ENCODE measurements at places on chromosomes 2 and 18.

DNA sequence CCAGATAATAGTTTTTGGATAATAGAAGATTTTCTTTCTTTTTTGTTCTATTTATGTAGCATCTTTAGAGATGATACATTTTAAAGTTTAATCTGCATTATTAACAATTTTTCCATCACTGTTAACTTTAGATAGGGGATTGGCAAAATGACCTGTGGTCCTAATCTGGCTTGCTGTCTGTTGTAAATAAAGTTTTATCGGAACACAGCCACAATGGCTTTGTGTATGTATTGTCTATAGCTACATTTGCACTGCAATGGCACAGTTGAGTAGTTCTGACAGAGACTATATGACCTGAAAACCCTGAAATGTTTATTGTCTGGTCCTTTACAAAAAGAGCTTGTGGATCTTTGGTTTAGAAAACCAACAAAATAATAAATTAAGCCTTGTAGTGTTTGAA lies 97.0 kb upstream of the CERS6 start:
- DNase-seq: no peak

DNA sequence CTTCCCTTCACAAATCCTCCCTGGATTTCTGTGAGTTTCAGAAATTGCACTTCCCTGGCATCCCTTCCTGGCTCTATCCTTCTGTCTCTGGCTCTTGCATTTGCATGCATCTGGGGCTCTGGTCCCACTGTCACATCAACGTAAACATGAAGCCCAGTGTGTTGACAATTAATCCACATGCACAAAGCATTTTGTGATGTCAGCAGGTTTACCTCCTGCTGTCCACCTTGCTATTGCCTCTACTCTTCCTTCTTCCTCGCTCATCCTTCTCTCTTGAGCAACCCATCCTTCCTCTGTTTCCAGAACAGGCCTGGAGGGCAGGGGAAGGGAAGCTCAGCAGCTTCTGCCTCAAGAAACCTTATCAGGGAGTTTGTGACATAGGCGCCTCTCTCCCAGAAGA lies 111.7 kb upstream of the ATP5MC3 start:
- DNase-seq: no peak

DNA sequence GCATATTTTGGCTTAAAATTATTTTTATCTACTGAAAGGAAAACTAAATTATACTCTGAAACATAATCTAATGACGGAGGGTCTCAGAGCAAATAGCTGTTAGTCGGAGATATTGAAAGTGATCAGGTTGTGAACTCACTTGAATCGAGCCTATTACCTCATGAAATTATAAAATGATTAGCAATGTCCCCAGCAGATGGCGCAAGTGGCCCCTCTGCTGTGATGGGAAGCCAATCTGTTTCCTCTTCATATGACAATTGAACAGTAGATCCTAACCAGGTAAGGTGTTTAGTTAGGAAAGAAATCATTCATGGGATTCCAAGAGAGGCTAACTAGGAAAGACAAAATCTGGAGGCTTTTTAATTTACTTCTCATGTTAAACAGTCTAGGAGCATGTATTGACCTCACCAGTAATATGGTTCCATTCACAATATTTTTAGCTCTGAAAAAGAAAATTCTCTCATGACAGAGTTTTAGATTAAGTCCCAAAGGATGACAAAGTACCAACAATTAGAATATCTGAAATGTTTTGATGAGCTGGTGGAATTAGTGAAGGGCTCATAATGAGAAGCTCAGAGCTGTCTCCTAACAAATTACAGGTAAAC lies 29.9 kb upstream of the MPPE1 start:
- peak; percentile 72 for DNase-seq

GRCh38 chr2:95024960-95025405 lies 525 bp upstream of the MAL start:
- DNase-seq: no peak

GRCh38 chr2:3251946-3252345 lies 125.7 kb downstream of the EIPR1 start:
- no peak for DNase-seq

GRCh38 chr2:12897181-12897580 lies 180.4 kb downstream of the TRIB2 start:
- no peak for DNase-seq

DNA sequence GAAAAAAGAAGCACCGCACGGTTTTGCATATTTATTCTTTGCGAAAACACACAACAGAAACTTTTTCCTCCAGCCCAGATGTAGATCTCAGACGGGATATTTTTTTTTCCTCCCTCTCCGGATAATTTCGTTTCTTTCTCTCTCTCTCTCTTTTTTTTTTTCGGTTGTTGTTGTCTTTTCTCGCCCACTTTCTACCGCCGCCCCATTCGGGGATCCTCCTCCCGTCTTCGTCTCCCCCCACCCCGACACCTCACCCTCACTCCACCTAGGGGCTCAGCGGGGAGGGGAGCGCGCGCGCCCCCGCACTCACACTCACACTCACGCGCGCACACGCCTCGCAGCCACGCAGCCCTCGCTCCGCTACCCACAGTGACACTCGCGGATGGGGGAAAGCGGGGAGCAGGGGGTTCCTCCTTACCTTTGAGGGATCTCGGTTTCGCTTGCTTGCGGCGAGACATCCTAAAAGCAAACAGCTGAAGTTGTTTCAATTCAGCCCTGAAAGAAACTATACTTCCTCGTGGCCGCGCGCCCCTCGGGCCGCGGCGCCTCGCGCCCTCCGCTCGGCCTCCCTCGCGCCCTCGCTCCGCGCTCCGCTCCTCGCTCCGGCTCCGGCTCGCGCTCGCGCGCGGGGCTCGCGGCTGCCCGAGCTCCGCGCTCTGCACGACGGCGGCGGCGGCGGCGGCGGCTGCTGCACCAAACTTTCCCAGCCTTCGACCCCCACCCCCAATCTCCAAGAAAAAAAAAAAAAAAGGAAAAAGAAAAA lies 1.3 kb downstream of the ZNF521 start:
- peak; percentile 16 for DNase-seq

- no peak for DNase-seq
These were observed 276.0 kb downstream of the LRRTM1 start for GRCh38 chr2:80028584-80028983.

- no peak for DNase-seq
These were observed 825.8 kb downstream of the SOCS6 start for GRCh38 chr18:71114550-71115210.

GRCh38 chr2:12070153-12070552 lies 323.7 kb downstream of the LPIN1 start:
- DNase-seq: no peak

DNA sequence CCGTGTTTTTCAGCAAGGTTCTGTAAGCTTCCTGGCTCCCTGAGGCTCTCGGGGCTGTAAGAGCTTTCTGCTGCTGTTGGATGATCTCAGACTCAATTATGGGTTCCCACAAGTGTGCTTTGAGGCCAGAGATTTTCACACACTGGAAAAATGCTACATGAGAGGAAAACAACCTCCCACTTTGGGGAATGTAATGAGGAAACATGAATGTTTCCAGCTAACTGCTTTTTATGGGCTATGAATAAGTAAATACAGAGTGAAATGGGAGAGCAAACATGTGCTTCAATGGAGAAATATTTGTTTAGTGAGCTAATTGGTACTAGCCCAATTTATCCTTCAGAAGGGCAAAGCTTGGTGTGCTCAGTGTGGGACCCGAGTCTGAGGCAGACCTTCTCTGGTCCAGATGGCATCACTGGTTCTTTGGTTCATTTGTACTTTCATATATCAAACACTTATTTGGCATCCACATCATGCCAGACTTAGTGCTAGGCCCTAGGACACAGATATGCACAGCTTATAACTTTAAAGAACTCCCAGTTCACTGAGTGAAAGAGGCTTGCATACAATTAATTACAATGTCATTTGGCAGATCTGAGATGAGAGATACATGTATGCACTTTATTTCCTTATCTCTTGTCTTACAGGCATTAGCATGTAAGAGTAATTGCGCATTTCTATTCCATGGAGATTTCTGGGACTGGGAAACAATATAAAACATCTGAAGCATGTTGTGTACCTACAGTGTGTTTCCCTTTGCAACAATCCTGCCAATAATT lies 248.8 kb downstream of the RDH14 start:
- no peak for DNase-seq

DNA sequence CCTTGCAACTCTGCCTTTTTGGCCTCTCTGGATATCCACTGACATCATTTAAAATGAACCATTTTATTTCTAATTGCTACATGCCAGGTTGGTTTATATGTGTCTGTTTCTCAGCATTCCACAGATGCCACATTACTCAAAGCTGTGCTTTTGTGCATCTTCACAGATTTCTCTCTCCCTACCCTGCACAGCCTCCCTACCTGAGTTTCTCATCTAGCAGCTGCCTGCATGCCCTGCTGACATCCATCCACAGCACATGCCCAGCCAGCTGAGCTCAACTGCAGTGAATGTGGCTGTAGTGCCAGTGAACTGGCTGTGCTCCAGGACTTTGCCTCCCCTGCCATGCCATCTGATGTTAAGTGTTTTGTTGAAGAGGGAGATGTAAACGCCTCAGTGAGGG lies 44.5 kb downstream of the PKP4 start:
- no peak for DNase-seq

GRCh38 chr2:100286318-100286717 lies 36.0 kb downstream of the LONRF2 start:
- no peak for DNase-seq

DNA sequence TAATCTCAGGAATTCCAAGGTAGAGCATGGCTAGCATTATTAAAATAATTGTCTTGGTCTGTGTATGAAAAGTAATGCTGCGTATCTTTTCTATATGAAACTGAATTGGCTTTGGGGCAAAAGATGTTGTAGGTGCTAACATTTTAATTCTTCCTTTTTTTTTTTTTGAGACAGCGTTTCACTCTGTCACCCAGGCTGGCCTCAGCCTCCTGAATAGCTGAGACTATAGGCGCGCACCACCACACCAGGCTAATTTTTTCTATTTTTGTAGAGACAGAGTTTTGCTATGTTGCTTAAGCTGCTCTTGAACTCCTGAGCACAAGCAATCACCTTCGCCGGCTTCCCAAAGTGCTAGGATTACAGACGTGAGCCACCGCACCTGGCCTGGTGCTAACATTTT lies 172.6 kb upstream of the STON1 start:
- no peak for DNase-seq

- DNase-seq: no peak
These were observed 144.2 kb downstream of the SETBP1 start for GRCh38 chr18:44824884-44825283.

DNA sequence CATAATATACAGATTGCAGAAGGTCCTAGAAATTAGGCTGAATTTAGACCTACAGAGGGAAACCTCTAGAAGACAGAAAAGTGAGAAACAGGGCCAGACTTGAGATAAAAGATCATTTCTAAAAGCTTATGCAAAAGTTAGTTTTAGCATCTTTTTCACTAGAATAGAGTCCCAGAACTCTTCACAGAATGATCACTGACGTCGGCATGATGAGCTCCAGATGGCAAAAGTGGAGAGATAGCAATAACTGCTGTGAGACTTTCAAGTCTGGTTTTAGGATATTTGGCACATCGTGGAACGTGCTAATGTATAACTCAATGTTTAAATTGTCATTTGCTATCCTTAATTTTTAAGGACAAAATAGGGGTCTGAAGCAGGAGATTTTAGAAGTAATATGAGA lies 1050.7 kb upstream of the CELF4 start:
- DNase-seq: no peak

- no peak for DNase-seq
These were observed 50.9 kb upstream of the MAPK4 start for GRCh38 chr18:50509012-50509411.

- no peak for DNase-seq
These were observed 56.0 kb downstream of the METTL4 start for GRCh38 chr18:2515171-2515787.

GRCh38 chr2:7052404-7052803 lies 135.2 kb downstream of the RNF144A start:
- no peak for DNase-seq

- DNase-seq: no peak
These were observed 7.3 kb downstream of the MAP4K3 start for GRCh38 chr2:39429746-39430145.

- no peak for DNase-seq
These were observed 145.3 kb downstream of the BABAM2 start for GRCh38 chr2:28035816-28036215.

Measured in ELF-1 (cell line).